Astrocyte of the spinal cord (primary cell): ENCODE measurements at places on chromosomes 11 and 22.
A peak's percentile ranks its signal among the peaks of the same experiment; 100 is the strongest.

DNA sequence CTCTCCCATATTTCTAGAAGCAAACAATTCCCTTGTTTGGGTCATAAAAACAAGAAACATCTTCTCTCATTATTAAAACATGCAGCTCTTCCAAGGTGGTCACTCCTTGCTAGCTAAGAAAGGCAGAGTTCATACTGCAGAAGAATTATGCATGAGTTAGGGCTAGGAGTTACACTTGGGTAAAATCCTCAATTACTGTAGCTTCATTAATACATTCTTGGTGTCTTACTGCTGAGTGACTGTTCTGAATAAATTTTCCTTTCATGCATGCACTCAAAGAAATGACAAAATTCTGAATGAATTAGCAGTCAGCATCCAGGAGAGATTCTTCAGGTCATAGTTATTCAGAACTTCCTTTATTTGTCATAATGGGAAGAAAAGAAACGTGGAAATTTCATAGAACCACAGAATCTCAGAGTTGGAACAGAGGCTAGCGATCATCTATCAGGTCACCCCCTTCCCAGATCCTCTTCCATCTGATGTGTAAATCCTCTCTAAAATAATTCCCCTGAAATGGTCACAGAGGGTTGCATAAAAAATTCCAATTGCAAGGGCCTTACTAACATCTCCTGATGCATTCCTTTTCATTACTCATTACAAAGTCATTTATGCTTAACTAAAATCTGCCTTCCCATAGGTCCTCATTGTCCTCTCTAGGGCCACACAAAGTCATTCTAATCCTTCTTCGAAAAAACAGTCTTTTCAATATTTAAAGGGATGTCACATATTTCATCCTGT lies 771.5 kb downstream of the DLG2 start:
- peak; percentile 44 for DNase-seq

DNA sequence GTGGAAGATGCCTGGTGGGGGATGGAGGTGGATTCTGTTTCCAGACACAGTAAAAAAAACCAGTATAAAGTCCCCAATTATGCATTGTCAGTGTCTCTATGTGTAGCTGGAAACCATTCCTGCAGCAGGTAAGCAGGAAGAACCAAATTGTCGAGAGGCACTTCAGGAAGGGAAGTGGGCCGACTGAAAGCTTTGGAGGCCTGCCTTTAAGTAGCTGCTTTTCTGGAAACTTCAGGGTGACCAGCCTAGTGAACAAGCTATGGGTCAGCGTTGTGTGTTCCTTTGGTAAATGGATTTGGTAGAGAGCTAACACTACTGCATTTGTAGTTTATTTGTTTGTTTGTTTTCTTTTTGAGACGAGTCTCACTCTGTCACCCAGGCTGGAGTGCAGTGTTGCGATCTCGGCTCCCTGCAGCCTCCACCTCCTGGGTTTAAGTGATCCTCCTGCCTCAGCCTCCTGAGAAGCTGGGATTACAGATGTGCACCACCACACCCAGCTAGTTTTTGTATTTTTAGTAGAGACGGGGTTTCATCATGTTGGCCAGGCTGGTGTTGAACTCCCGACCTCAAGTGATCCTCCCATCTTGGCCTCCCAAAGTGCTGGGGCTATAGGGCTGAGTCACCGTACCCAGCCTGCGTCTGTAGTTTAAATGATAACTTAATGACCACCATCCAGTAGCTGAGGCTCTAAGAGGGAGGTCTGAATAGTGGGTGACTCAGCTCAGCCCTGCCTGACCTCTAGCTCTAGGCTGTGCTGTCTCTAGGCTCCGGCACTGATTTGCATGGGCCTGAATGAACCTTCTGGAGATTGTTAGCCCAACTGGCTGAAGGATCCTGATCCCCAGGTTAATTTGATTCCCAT lies 12.8 kb downstream of the PTPRJ start:
- DNase-seq = peak; percentile 82

DNA sequence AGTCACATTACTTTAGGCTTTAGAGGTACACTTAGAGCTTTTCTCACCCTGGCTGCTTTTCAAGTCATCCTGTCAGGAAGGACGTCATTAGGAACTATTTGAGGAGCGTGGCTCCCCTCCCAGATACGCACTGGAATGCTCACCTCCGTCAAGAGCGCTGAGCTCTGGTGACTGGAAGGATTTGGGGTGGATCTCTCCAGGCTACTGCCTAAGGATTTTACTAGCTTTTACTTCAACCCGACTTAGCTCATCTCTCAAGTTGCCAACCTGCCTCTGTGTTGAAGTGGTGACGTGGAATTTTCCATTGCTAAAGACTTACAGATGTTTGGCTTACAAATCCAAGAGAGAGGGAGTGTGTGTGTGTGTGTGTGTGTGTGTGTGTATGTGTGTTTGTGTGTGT lies 355.3 kb upstream of the CCDC90B start:
- no peak for DNase-seq

- DNase-seq = no peak
These were observed 450 bp downstream of the CBX6 start for GRCh38 chr22:38871360-38872171.

DNA sequence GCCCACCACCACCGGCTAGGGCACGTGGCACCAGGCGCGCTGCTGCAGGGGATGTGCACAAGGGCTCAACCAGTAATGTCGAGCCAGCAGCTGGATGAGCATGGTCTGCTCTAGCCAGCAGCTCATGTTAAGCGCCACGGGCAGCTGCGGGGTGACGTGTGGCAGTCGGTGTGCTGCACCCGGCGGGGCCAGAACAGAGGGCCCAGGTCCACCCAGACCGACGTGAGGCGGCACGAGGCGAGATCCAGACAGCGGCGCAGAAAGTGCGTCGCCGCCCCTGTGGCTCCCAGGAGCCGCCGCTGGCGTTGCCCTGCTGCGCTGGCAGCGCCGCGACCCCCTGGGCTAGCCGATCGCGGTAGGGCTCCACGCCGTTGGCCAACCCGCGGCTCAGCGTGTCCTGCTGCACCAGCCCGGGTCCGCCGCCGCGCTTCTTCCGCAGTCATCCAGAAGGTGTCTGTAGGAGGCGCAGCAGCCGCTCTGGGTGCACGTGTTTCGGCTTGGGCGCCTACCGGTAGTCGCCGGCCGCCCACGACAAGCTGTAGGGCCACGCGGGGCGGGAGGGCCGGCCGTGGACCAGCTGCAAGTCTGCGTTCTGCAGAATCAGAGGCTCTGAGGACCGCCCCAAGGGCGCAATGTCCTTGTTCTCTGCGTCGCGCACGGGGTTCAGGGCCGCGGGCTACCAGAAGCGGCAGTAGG lies 4.6 kb upstream of the GALR3 start:
- DNase-seq = peak; percentile 49
